ENCODE measurements at places on chromosomes 6 and 20.

DNA sequence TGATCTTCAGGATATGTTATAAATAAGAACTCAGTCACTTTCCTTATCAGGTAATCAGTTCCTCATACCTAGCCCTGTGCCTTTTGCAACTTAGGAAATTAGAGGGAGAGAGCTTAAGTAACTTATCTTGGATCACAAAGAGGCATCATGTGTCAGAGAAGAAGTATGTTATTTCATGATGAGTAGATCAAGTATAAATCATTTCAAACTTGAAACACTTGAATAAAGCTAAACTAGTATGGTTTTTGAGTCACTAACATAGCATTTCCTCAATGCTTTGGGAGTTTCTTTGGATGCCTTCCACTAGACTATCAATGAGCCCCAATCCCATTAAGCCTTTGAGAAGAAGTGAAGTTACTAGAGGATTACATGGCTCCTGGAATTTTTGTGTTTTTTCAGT lies 102.6 kb upstream of the TNFAIP3 start:
- no peak for DNase-seq

GRCh38 chr6:42915732-42916131 lies at the start of gene PTCRA:
TSS of gene PTCRA (plus strand) at chr6:42916053. CDS start at chr6:42916070, 17 bp downstream.
- no peak for DNase-seq

- DNase-seq: no peak
Measured at GRCh38 chr20:33127422-33128097, 40.4 kb upstream of the BPIFA2 start.

GRCh38 chr6:7488494-7488893 lies 53.0 kb upstream of the DSP start:
- no peak for DNase-seq

DNA sequence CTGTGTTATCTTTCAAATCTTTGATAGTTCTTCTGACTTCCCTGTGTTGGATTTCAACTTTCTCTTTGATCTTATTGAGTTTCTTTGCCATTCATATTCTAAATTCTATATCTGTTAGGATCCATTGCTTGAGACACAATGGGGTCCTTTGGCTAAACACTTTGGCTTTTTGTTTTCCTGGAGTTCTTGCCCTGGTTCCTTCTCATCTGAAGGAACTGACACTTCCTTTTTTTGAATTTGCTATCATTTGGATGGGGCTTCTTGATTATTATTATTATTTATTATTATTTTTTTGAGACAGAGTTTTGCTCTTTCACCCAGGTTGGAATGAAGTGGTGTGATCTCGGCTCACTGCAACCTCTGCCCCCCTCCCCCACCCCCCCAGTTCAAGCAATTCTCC lies 30.1 kb upstream of the EIF2S2 start:
- DNase-seq: no peak

- no peak for DNase-seq
Measured at GRCh38 chr6:33750244-33750991, 3.7 kb upstream of the IP6K3 start.

DNA sequence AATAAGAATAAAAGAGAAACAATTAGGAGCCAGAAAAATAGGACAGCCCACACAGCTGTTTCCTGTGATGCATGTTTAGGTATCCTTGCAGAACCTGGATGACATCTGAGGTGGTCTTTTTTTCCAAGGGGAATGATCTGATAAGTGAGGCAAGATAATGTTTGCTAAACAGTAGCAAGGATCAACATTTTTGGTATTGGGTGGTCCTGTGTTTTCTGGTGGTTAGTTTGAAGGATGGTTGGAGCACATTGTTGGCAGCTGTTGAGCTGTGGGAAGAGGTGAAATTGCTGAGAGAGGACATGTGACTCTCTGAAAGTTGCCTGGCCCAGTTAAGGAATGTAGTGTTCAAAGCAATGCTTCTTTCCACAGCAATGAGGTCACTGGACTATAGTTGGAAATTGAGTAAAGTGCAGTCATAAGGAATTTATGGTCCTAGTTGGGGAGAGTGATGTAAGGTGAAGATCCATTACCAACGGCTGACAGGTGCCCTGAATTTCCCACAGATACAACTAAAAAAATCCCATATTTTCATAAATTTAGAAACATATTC lies 270.2 kb upstream of the IMPG1 start:
- DNase-seq: no peak

DNA sequence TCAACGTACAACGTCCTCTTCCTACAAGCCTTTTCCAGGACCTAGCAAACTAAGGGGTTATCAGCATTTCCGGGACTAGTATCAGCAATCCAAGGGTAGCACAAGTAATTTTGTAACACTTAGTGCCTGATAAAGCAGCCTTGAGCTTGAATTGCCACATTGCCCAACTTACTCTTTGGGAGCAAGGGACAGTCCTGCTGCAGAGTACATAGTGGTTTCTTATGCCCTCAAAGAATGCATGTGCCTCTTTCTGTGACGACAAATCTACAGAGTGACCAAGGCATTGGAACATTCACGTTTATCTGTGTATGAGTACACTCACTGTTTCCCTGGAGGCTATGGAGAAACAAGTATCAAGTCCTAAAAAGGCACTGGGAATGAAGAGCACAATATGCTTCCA lies 3.2 kb upstream of the ID4 start:
- DNase-seq: no peak

- no peak for DNase-seq
Measured at GRCh38 chr20:43151901-43152300, 37.8 kb downstream of the PTPRT start.

- no peak for DNase-seq
Measured at GRCh38 chr6:167700199-167700598, 126.5 kb upstream of the AFDN start.

GRCh38 chr6:18412644-18413043 lies 25.5 kb downstream of the RNF144B start:
- no peak for DNase-seq

- DNase-seq: no peak
Measured at GRCh38 chr20:37845241-37845681, 57.7 kb upstream of the VSTM2L start.

- no peak for DNase-seq
Measured at GRCh38 chr6:147974376-147974775, 368.3 kb upstream of the SASH1 start.

GRCh38 chr6:144314562-144314961 lies 29.4 kb downstream of the UTRN start:
- DNase-seq: no peak

GRCh38 chr6:7166410-7167293 lies 58.9 kb downstream of the RREB1 start:
- DNase-seq: no peak

DNA sequence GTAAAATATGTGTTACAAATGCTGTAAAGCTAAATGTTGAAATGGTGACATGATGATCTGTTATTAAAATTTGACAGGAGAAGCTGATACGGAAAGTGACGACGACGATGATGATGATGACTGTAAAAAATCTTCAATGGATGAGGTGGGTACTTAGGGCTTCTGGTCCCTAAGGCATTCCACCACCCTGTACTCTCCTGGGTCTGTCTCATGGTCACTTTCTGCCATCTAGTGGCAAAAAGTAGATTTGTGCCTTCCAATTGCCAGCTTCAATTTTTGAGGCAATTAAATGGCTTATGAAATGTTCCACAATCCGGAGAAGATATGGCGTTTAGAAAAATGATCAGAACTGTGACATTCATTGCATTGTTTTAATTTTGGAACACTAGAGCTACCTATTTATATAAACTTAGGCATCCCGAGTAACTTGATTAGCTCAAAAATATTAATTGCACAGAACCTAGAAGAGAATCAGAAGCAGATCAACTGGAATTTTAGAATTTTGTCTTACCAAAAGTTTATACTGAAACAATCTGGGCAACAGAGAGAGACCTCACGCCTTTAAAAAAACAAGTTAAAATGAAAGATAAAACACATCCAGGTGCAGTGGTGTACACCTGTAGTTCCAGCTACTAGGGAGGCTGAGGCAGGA lies 346.5 kb upstream of the PLCB4 start:
- no peak for DNase-seq

GRCh38 chr20:21092806-21093205 lies 13.4 kb downstream of the LINC00237 start:
- DNase-seq: no peak

DNA sequence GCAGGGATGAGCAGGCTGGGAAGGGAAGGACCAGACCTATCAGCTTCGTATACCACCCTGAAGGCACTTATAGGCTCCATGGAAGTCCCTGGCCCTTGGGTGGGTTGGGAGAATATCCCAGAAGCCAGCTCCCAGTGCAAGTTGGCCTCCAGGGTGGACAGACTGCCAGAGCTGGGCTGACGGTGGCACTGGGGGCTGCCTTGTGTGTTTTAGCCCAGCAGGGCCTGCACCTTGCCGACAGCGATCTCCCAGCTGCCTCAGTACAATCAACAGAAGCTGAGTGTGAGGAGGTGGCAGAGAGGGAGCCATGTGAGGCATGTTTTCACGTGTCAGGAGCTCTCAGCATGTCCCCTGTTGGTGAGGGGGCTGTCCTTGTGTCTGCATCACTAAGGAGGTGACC lies 159.5 kb downstream of the VEGFA start:
- DNase-seq: no peak

DNA sequence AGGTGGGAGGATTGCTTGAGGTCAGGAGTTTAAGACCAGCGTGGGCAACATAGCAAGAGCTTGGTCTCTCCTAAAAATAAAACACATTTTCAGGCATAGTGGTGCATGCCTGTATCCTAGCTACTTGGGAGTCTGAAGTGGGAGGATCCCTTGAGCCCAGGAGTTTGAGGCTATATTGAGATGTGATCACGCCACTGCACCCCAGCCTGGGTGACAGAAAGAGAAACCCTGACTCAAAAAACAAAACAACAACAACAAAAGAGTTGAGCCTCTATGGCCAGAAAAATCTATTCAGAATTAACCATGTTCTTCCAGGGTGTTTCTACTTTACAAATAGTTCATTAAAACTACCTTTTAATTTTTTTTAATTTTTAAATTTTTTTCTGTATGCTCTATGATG lies 60.6 kb downstream of the TIAM2 start:
- DNase-seq: no peak

GRCh38 chr6:36625158-36625919 lies 31.2 kb downstream of the SRSF3 start:
- no peak for DNase-seq

GRCh38 chr6:31949926-31950548 lies 4.1 kb downstream of the CFB start:
- no peak for DNase-seq

DNA sequence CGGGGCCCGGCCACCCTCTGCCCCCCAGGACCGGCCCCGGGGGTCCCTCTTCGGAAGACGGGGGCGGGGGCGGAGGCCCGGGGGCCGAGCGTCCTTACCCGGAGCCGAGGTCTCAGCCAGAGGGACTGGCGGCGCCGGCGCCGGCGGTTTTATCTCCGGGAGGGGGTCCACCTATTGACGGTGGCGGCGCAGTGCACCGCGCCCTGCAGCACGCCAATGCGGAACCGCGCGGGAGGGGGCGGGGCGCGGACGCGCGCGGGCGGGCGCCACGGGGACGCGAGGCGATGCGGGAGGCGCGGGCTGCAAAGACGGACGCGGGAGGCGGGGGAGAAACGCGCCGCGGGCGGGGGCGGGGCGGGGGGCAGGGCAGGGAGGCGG lies at the start of gene EEF1A2:
Gene EEF1A2 (minus strand): TSS at position 124 of the 378 bp plus-strand sequence. CDS start 1,320 bp downstream, outside the sequence.
- DNase-seq: peak; percentile 12

DNA sequence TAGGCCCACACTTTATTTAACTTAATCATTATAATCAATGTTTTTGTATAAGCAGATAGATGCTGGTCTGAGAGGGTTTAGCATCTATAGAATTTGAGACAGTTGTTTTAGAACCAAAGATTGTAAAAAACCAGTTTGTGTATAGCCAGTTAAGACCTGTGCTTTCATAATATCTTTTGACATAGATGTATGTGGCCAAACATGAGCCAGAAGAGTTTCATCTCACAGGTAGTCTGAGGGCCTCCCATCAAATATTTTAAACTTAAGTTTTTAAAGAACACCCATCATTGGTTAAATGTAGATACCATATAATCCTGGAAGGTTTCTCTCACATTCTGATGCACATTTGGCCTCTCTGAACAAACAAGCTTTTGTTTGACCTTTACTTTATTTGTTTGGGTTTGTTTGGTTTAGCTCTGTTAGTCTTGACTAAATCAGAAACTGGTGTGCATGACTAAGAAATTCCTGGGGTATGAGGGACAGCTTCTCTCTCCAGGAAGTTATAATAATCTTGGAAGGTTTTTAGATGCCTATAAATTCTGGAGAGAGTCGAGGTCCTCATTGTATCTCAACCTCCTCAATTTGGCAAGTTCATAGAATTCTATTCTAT lies 58.0 kb upstream of the TMEM200A start:
- no peak for DNase-seq

GRCh38 chr6:28429781-28430180 lies 13.5 kb downstream of the ZSCAN23 start:
- no peak for DNase-seq

DNA sequence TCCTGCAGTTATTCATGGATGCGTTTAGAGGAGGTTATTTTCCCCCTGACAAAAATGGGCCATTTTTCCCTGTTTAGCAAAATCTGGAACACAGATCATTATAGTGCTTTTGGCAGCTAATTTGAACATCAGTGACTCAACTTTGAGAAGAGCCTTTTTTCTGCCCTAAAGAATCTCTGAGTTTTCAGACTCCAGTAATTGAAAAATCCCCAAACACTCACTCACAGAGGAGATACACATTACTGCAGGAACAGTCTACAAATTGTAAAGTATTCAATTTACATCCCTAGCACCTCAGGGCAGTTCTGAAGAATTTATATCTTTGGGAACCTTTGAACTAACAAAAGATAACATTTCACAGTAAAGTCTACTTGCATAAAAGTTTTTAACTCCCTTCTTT lies 966.6 kb upstream of the SLC35B3 start:
- DNase-seq: no peak

GRCh38 chr6:6682225-6682624 lies 93.7 kb downstream of the LY86 start:
- no peak for DNase-seq

- no peak for DNase-seq
Measured at GRCh38 chr6:161271343-161272030, 2.4 kb downstream of the AGPAT4 start.

DNA sequence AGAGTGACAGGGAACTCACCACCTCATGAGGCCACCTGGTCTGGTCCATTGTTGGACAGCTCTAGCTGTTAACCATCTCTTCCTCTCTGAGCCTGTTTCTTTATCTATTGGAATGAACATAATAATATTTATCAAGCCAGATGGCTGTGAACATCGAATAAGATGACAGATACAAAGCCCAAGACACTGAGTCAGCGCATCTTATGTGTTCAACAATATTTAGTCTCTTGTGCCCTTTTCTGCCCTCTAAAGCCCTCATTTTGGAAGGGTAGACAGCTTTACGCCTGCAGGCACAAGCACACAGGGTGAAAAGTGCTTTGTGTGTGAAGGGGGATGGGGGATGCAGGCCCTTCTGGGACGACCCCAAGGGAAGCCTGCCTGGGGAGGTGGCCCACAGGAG lies 164.0 kb downstream of the GRM4 start:
- no peak for DNase-seq

All from stimulated activated CD8-positive, alpha-beta memory T cell treated with anti-CD3 and anti-CD28 coated beads, Interleukin-2, amount 100 ng/mL, for 1 hour (primary cell).